Posterior cingulate gyrus (tissue), 11 donors: ENCODE measurements at places on chromosomes 1 and 21.

- DNase-seq = no peak
Observed at GRCh38 chr1:206682111-206682510, 2.6 kb upstream of the MAPKAPK2 start.

- DNase-seq = no peak
Observed at GRCh38 chr1:89274411-89274857, 1.8 kb upstream of the GBP5 start.

GRCh38 chr1:71269818-71270217 is 189.0 kb upstream of the ZRANB2 start:
- DNase-seq = no peak

DNA sequence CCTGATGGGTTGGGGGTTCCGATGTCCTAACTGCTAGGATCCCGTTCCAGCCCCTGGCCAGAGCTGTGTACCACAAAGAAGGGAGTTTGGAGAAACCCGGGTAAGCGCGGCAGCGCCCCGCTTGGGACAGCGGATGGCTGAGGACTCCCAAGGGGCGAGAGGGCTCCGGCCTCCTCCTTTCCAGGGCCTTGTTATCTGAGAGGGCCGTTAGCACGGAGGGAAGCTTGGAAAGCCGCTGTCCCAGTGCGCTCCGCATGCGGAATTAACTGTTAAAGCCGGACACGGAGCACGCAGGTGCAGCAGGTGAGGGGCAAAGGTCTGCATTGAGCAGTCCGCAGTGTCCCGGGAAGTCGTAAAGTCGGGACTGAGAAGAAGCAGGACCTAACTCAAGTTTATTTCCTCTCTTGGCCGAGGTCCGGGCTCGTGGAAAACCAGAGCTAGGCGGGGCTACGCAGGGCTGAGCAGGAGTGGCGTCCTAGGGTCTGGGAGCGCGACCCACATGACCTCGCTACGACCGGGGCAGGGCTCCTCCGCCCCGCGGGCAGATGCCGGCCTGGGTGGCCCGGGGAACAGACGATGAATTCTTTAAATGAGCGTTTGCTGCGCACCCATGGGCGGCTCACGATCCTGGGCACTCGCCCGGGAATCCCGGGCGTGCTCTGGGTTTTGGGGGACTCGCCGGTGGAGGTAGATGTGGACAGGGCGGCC is 4.5 kb downstream of the LHX4 start:
- peak; percentile 64 for DNase-seq

DNA sequence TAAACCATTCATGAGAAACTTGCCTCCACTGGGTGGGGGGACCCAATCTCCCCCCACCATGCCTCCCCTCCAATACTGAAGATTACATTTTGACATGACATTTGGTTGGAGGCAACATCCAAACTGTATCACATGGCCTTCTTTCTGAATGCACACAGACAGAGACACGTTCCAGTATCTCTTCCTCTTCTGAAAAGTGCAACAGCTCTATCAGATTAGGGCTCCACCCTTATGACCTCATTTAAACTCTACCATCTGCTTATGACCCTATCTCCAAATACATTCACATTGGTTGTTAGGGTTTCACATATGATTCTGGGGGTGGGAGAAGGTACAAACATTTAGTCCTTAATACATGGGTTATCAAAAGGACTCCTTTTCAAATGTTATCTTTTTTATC is 481.8 kb upstream of the NFIA start:
- no peak for DNase-seq

DNA sequence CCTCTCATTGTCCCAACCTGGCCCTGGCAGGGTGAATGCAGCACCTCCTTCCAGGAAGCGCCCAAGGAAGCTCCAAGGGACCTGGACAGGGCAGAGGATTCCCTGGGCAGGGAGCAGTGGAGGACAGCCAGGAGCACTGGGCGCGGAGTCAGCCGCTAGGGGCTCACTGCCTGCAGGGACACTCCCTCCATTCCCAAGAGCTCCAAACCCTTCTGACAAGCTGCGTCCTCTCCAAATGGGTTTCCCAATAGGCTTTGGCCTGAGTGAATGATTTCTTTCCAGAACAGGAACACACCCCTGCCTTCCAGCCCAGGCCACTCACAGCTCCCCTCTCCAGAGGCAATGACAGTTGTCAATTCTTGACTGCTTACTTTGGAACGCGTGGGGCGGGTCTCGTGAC is 128.5 kb upstream of the EDN2 start:
- no peak for DNase-seq
